ENCODE measurements at places on chromosomes 2 and 18.
A peak's percentile ranks its signal among the peaks of the same experiment; 100 is the strongest.

DNA sequence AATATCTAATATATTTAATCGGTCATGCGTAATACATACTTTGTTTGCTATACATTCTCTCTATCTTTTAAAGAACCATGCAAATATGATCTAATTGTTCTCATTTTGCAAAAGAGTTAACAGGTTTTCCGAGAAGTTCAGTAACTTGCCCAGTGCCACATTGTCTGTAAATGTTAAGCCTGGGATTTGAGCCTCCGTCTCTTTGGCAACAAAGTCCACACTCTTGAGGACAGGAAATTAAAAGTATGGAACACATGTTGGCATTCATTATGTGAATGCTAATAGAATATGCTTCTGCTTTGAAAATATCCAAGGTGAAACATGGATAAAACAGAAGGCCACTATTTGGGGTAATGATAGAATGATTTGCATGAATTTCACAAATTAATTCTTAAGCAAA, 85.2 kb downstream of the LRP1B start:
- no peak for DNase-seq

GRCh38 chr2:11750422-11750821, 4.0 kb downstream of the LPIN1 start:
- DNase-seq = no peak

DNA sequence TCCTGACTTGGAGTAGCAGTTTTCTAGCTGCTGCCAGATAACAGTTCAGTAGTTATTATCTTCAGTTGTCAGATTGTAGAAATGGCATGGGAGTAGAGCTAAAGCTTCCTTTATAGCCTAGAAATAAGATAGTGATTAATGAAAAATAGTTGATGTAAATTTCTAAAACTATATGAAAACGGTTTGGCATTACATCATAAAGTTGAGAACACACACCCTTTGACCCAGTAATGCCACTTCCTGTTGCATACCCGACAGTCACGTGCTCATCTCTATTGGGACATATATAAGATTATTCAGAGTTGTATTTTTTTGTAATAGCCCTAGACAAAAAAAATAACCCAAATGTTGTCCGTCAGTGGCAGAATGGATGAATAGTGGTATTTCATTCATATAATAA, 39.4 kb upstream of the ASB1 start:
- DNase-seq = no peak

DNA sequence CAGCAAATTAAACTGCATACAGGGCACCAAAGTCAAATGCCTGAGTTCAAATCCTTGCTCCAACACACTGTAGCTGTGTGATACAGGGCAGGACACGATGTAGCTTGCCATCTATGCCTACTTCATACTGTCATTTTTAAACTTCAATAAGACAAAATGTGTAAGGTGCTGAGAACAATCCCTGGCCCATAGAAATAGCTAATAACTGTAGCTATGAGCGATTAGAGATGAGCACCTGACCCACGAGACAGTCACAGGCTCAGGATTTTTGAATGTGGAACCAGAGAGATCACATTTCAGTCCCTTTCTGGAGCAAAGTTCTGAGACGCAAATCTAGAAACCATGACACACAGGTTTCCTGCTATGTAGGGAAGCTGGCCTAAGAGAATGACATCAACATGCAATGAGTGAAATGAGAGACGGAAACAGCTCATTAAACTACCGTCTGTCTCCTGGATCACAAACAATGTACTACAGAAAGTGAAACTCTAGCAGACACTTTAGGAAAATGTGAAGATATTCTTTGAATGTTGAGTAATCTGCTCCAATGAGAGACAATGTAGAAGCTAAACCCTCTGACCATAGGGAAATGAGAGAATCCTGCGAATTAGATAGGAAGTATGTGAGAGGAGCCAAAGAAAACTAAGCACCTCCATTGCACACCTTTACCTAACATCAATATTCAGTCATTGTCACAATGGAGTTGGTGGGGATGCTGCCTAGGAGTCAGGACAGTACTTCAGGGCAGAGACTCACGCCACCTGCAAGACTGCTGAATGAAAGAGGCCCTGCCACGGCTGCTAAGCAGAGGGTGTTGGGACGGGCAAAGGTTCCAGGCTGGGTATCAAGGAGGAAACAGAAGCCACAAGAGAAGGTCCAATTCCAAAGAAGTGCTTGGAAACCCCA, 25.5 kb downstream of the B4GALT6 start:
- no peak for DNase-seq

DNA sequence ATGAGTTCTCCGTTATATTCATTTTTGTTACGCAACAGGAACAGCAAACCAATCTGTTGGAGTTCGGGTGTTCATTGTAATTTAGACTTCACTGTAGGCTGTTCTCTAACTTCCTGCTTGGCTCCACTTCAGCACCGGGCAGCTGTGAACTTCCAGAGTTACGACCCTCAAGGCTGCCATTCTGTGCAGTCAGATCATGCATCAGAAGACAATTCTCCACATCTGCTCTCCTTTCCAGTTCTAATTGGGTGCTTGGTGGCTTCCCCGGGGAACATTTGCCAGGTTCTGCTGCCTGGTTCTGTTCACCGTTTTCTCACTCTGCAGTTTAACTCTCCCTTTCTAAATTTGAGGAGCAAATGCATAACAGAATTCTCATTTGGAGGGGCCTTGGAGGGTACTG, 237.7 kb downstream of the NYAP2 start:
- DNase-seq = no peak

DNA sequence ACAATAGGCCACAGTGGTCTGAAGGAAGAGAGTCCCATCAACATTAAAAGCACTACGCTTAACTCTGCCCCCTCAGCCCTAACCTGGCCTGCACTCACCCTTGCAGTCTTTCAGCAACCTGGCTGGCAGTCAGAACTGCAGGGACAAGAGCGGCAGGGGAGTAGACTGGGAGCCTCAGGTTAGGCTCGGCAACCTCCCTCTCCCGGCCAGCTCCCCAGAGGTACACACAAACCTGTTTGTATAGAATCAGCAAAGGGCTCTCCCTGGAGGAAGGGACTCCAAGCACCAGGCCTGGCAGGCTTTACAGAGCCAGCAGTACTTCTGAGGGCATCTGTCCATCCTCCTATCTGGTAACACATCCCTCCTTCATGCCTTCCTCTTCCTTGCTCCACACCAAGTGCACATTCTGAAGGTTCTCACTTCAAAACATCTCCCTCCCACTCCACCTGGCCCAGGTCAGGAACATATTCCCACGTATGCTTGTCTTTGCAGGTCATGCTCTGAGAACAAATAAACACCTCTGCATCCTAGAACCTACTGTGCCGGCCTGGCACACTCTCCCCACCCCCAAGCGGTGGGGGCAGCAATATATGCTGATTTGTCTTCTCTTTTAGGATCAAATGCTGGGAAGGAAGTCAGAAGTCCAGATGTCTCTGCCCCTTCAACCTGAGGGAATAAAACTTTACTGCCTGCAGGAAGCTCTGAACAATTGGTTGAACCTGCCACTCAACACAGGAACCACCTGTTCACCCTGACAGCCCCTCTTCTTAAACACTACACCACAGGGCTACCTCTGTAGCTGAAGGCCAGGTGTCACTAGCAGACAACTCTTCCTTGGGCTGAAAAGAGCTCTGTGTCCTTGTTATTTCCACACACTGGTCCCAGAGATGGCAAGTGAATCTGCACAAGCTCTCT, 12.6 kb upstream of the SFXN5 start:
- no peak for DNase-seq

DNA sequence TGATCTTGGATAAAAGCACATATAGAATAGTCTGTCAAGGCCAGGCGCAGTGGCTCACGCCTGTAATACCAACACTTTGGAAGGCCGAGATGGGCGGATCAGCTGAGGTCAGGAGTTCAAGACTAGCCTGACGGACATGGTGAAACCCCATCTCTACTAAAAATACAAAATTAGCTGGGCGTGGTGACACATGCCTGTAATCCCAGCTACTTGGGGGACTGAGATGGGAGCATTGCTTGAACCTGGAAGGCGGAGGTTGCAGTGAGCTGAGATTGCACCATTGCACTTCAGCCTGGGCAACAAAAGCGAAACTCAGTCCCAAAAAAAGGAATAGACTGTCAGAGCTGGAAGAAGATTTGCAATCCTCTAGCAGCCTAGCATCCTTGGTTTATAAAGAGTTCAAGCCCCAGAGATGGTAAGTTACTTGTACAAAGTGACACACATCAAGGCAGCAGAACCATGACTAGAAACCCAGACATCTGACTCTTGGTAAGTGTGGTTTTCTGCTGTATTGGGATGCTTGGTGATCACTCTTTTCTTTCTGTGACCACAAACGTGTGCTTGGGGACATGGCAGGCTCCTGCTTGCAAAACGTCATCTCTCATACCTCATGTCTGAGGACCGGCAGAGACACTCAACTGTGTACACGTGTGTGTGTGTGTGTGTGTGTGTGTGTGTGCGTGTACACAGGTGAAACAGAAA, 69.0 kb downstream of the OSBPL6 start:
- no peak for DNase-seq

DNA sequence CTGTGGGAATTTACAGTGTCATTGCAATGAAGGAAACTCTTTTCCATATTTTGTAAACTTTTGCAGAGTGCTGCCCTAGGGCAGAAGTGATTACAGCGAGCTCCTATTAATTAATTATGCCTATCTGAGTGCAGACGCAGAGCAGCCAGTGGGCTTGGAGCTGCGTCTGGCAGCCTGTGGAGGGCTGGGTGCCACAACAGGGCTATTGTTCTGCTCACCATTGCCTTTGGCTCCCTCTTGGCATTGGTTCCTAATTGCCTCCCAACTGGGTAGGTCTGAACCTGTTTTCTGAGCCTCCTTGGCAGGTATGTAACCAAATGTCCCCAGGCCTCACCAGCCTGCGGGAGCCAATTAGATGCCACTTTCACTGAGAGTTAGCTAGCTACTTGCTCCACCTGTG, 25.6 kb upstream of the ITGB6 start:
- no peak for DNase-seq

GRCh38 chr2:84849271-84849952, 31.5 kb downstream of the TRABD2A start:
- DNase-seq = no peak

- DNase-seq = no peak
Observed at GRCh38 chr2:37767959-37768925, 96.8 kb upstream of the CDC42EP3 start.

- DNase-seq = peak; percentile 27
Observed at GRCh38 chr2:242031481-242032019, 162.0 kb downstream of the RTP5 start.

DNA sequence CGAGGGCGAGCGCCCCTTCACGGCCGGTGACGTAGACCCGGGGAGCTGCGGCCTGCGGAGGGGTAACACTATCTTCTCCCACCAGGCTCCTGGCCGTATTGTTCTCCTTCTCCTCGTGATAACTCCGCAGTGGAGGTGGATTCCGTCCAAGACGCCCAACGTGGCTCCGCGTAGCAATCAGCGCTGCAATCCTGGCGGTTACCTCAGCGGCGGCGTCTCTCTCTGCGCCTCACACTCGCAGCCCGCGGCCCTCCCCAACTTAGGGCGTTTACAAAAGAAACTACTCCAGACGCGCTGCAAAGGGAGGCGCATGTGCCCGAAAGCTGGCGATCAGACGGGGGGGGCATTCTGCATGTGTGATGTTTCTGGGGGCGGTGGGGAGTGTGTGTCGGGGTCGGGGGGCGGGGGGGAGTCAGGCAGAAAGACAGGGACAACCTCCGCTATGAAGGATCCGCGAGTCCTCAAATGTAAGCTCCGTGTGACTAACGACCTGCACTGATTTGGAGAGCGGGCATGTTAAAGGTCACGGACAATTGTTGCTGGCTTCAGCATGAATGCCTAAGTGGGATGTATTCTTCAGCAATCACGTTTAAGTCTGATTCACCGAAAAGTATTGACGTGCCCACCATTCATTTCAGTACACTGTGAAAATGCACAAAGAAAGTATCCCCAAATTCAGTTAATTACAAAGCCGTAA, 1.3 kb upstream of the ZNF516 start:
- DNase-seq = no peak

DNA sequence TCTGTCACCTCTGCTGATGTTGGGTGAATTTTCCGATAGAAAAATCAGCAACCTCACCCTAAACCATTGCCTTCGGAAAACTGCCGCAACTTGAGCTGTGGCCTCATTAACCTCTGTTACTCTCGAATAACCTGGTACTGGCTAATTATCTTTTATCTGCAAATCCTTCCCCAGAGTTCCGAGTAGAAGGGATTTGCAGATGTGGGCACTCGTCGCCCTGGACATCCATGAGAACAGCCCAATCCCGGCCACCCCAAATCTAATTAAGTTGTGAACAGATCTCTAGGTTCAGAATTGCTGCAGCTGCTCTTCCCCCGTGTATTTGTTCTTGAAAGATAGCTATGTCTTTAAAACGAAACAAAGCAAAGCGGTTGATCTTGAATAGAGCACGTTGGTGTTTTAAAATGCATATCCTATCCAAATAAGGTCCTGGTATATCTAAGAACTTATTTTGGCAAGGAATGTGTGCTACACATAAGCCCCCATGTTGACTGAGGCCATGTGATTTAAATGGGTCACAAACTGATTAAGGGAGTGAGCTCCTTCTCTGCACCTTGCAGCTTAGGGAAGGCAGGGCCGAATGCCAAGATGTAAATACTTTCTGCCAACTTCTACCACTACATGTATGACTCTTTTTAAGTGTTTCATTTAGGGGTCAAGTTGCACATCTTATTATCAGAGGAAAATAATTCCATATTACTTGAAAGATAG, 88.2 kb downstream of the MTCL1 start:
- DNase-seq = no peak

- no peak for DNase-seq
Observed at GRCh38 chr2:234863043-234863934, 88.5 kb upstream of the SH3BP4 start.

- no peak for DNase-seq
Observed at GRCh38 chr18:43130716-43131260, 15.3 kb upstream of the RIT2 start.

- DNase-seq = no peak
Observed at GRCh38 chr18:26697186-26697884, 149.0 kb upstream of the KCTD1 start.

- DNase-seq = no peak
Observed at GRCh38 chr18:62610701-62611411, 88.0 kb downstream of the ZCCHC2 start.

DNA sequence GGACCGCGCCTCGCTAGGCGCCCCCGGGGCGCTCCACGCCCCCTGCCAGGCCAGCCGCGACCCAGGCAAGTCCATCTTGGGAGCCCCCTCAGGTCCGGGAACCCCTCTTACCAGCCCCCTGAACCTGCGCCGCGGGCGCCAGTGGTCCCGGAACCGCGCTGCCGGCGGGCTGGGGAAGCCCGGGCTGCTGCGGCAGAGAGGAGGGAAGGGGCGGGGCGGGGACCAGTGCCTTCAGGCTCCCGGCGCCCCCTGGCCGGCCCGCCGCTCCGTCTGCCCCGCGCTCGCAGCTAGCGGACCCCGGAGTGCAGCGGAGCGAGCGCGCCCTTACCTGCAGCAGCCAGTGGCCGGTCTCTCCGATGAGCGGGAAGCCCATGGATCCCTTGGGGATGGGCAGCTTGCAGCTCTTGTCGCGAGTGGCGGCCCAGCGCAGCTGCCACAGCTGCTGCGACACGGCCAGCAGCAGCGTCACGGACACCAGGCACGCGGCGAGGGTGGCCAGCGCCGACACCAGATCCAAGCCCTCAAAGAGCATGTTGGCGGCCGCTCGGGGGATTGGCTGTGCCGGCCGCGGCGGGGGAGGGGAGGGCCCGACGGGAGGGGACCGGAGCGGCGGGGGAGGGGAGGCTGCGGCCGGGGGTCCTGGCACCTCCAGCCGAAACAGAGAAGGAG, at the start of gene CYP26B1:
Gene CYP26B1, minus strand, starts transcription at position 560 of the 669 bp plus-strand sequence. Its CDS starts 28 bp downstream, at position 532.
- DNase-seq = no peak

- no peak for DNase-seq
Observed at GRCh38 chr2:141029428-141030078, 1101.3 kb downstream of the LRP1B start.

GRCh38 chr2:232348936-232349335, 29.6 kb upstream of the ALPP start:
- DNase-seq = no peak

Data from stimulated activated CD8-positive, alpha-beta memory T cell treated with anti-CD3 and anti-CD28 coated beads, Interleukin-4, amount 100 ng/mL, for 24 hours (primary cell).